ENCODE measurements at places on chromosomes 2 and 18. TPM values are rescaled to one million over a fixed set of nuclear protein-coding genes. Genes with fewer than 3 reads are reported as not detected.
A peak's percentile ranks its signal among the peaks of the same experiment; 100 is the strongest.

DNA sequence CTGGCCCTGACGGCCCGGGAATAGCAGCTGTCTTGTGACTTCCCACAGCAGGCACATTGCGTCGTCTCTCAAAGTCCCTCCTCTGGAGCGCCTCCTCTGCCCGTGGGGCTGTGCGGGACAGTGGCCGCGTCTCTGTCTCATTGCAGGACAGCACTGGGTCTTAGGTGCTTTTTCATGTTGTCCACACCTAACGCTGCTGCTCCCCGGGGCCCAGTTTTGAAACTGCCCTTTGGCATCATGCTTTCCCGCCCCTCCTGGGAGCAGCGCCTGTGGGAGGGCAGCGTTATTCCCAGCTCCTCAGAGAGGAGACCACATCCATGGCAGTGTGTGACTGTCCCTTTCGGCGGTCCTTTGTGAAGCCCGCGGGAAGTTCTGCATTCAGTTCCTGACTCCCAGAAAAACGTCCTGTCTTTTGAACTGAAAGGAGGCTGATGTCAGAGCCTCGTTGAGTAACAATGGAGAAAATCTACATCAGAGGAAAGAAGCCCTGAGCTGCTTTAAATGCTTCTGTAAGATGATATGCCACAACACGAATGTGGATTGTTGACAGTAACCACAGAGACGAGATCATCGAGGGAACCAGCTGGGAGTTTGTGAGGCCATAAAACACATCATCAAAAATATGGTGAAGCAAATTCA lies 226.0 kb downstream of the FAM210A start:
- DNase-seq, result peak; percentile 33
- no peaks in the 10 kb centered on the region for H3K27me3 ChIP-seq
- H3K36me3 ChIP-seq, result peaks cover 11% of the 10 kb centered on the region
- peaks cover 16% of the 10 kb centered on the region for H3K4me1 ChIP-seq

DNA sequence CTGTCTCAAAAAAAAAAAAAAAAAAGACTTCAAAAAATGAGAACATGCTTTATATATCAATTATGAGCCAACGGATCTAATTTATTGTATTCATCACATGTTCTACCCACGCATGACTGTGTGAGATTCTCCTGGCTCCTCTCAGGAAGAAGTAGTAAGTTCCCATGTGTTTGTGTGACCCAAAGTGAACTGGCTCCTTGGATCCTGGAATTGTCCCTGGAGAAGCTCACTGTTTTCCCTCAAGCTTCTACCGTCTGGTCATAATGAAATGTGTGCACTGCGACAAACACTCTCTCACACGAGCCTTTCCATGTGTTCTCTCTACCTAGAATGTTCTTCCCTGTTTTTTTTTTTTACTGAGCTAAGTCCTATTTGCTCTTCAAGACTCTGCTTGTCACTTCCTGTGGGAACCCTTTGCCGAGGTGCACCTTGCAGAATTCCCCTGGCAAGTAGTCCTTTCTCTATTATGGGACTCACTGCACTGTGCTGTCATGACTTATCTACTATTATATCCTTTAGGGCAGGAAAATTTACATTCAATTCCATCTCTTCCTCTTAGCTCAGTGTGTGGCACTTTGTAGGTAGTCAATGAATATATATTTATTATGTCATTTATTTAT lies 83.2 kb upstream of the THOC1 start:
- H3K4me1 ChIP-seq, result no peaks in the 10 kb centered on the region
- no peaks in the 10 kb centered on the region for H3K36me3 ChIP-seq
- DNase-seq, result no peak
- peaks cover 6% of the 10 kb centered on the region for H3K27me3 ChIP-seq

DNA sequence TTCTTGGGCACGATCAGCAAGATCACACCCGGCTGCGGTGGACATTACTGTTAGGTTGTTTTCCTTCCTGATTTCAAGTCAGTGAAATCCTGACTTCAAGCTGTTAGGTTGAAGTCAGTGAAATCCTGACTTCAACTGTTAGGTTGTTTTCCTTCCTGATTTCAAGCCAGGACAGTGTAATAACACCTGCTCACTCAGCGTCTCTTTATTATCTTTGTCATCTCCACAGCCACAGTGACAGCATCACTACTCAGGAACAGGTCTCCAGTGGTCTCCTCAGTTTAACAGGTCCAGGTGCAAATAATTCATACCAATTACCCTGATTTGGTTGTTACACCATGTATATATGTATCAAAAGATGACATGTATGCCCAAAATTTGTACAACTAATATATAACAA lies 208.1 kb upstream of the REG3G start:
- H3K27ac ChIP-seq, result no peak overlapping the region
- no peaks in the 10 kb centered on the region for H3K36me3 ChIP-seq
- no peak overlapping the region for H3K4me3 ChIP-seq
- no peak for DNase-seq
- H3K27me3 ChIP-seq, result no peaks in the 10 kb centered on the region
- H3K4me1 ChIP-seq, result no peaks in the 10 kb centered on the region

DNA sequence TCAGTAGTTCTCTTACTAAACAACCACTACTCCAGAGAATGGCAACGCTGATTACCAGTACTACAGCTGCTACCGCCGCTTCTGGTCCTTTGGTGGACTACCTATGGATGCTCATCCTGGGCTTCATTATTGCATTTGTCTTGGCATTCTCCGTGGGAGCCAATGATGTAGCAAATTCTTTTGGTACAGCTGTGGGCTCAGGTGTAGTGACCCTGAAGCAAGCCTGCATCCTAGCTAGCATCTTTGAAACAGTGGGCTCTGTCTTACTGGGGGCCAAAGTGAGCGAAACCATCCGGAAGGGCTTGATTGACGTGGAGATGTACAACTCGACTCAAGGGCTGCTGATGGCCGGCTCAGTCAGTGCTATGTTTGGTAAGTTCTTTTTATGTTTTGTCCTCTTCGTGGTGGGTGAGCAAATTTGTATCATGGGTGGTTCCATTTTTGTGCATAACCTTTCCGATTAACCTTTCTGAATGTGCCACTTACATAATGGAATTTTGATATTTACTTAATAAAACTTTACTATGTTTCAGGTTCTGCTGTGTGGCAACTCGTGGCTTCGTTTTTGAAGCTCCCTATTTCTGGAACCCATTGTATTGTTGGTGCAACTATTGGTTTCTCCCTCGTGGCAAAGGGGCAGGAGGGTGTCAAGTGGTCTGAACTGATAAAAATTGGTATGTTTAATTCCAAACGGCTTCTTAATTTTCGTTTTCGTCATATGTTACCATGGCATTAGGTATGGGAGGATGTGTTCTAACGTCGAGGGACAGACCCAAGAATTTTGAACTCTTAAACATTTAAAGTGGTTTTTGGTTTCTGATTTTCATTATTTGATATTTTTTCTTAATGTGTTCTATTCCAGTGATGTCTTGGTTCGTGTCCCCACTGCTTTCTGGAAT lies 1.3 kb downstream of the SLC20A1 start:
- peaks cover 35% of the 10 kb centered on the region for H3K4me1 ChIP-seq
- peak overlapping the region; percentile 95 for H3K4me3 ChIP-seq
- no peak for DNase-seq
- no peaks in the 10 kb centered on the region for H3K27me3 ChIP-seq

GRCh38 chr2:68662466-68662865 lies 19.1 kb downstream of the PROKR1 start:
- DNase-seq, result no peak
- H3K27me3 ChIP-seq, result no peaks in the 10 kb centered on the region

- no peaks in the 10 kb centered on the region for H3K4me1 ChIP-seq
- H3K36me3 ChIP-seq, result no peaks in the 10 kb centered on the region
- no peaks in the 10 kb centered on the region for H3K27me3 ChIP-seq
- no peak overlapping the region for H3K27ac ChIP-seq
- no peak for DNase-seq
Observed at GRCh38 chr2:103166456-103167324, 404.9 kb downstream of the TMEM182 start.

GRCh38 chr2:133504566-133505505 lies 63.4 kb downstream of the NCKAP5 start:
- no peak for DNase-seq
- H3K4me3 ChIP-seq, result no peak overlapping the region
- no peaks in the 10 kb centered on the region for H3K36me3 ChIP-seq
- H3K27ac ChIP-seq, result no peak overlapping the region
- peaks cover 5% of the 10 kb centered on the region for H3K27me3 ChIP-seq

- DNase-seq, result no peak
- H3K4me1 ChIP-seq, result no peaks in the 10 kb centered on the region
- no peak overlapping the region for H3K4me3 ChIP-seq
- H3K27ac ChIP-seq, result no peak overlapping the region
- H3K27me3 ChIP-seq, result peaks cover 11% of the 10 kb centered on the region
Observed at GRCh38 chr2:111704246-111704645, 179.7 kb downstream of the ANAPC1 start.

DNA sequence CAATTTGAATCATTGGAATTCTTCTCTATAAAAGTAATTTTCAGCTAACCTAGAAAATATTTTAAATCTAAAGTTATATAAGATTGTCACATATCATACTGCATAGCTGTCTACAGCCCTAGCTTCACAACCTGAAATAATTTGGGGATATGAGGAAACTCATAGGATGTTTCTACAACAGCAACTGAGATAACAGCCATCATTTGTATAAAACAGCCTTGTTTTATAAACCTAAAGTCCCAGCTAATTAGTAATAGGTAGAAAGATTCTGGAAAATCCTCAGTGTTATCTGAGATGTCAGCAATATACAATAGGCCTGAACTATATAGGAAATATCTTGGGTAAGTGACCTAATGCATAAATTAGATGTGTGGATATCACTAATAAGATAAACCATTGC lies 47.6 kb upstream of the TSPYL6 start:
- no peaks in the 10 kb centered on the region for H3K4me1 ChIP-seq
- H3K36me3 ChIP-seq, result no peaks in the 10 kb centered on the region
- H3K27me3 ChIP-seq, result peaks cover 3% of the 10 kb centered on the region
- no peak overlapping the region for H3K27ac ChIP-seq
- DNase-seq, result no peak

GRCh38 chr2:75087736-75088135 lies 111.6 kb downstream of the TACR1 start:
- no peak overlapping the region for H3K4me3 ChIP-seq
- H3K27me3 ChIP-seq, result peaks cover 3% of the 10 kb centered on the region
- H3K36me3 ChIP-seq, result no peaks in the 10 kb centered on the region
- DNase-seq, result no peak

DNA sequence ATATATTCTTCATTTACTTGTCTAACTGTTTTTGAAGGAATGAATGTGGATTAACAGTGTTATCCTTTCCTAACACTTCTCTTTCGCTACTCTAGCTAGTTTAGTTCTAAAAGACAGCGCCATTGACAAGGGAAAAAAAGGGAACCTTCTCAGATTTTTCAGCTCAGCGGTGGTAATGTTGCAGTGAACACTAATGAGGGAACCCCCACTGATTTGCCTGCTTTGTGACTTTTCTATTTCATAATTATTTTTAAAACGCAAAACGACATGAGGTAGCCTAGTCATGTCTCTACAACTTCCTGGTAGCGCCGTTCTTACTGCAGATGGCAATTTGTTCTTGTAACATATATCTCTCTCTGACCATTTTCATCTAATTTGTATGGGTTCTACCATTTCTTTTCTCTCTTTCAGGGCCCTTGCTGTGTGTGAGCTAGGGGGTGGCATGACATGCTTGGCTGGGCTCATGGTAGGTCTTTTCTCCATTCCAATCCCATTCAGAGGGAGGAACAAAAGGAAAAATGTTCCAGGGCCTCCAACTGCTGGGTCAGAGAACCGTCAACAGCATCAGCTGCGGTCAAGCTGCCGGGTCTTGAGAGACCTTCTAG lies 235.5 kb upstream of the SIX3 start:
- H3K27me3 ChIP-seq, result no peaks in the 10 kb centered on the region
- DNase-seq, result no peak
- H3K4me3 ChIP-seq, result no peak overlapping the region
- peaks cover 27% of the 10 kb centered on the region for H3K4me1 ChIP-seq
- H3K27ac ChIP-seq, result no peak overlapping the region

DNA sequence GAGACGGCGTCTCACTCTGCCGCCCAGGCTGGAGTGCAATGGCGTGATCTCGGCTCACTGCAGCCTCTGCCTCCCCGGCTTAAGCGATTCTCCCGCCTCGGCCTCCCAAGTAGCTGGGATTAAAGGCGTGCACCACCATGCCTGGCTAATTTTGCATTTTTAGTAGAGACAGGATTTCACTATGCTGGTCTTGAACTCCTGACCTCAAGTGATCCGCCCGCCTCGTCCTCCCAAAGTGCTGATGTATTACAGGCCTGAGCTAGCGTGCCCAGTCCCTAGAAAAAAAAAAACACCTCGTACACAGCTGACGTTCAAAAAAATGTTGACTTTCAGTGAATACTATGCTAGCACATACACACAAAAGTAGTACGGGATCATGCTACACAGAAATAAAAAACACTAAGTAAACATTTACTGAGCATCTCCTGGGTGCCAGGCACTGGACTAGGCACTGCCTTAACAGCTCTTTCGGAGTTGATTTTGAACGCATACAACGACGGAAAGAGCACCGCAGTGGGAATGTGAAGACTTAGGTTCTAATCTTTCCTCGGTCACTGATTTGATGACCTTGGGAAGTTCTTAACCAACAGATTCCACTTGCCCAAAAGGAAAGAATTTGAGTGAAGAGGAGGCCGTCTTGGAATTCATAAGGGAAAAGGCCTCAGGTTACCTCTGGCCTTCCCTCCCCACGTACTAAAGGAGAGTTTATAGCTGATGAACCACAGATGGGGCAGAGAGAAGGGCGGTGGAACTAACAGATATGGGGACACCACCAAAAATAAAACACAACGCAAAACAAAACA lies 1.1 kb downstream of the DNAJC27 start:
- H3K4me1 ChIP-seq, result peaks cover 34% of the 10 kb centered on the region
- H3K27me3 ChIP-seq, result no peaks in the 10 kb centered on the region
- peak overlapping the region; percentile 100 for H3K27ac ChIP-seq
- peaks cover 17% of the 10 kb centered on the region for H3K36me3 ChIP-seq
- H3K4me3 ChIP-seq, result peak overlapping the region; percentile 97

DNA sequence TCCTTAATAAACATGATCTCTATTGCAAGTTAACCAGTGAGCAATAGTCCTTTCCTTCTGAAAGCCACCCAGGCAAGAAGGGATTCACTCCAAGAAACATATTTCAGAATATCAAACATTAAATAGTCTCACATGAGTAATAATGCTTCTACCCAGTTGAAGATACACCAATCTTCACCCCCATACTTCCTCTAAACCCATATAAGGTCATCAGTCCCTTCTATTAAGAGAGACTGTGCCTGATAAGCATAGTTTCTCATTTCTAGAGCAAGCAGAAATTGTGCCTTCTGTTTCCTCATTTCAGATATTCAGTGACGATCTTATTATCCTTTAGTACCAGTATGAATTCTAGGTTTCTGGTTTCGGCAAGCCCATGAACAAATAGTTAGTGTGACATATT lies 64.6 kb downstream of the DSEL start:
- DNase-seq, result no peak
- H3K27me3 ChIP-seq, result no peaks in the 10 kb centered on the region
- H3K4me1 ChIP-seq, result peaks cover 30% of the 10 kb centered on the region
- peaks cover 24% of the 10 kb centered on the region for H3K36me3 ChIP-seq
- H3K4me3 ChIP-seq, result no peak overlapping the region

- H3K27me3 ChIP-seq, result no peaks in the 10 kb centered on the region
- H3K27ac ChIP-seq, result peak overlapping the region; percentile 61
- DNase-seq, result no peak
- peaks cover 80% of the 10 kb centered on the region for H3K4me1 ChIP-seq
Observed at GRCh38 chr2:136055929-136056688, 61.8 kb downstream of the CXCR4 start.

The FBXO48 gene
- polyA plus RNA-seq, result 0.36 TPM

The COL6A3 gene
- 1.8 TPM for polyA plus RNA-seq

The TMEM247 gene
- polyA plus RNA-seq, result not detected

The RESP18 gene
- polyA plus RNA-seq, result not detected
